ENCODE measurements at places on chromosomes 11 and 22.

GRCh38 chr11:60431251-60431650, 1.9 kb downstream of the MS4A5 start:
- DNase-seq = no peak

- DNase-seq = no peak
These were observed 294.6 kb upstream of the SYN3 start for GRCh38 chr22:33352768-33353167.

- DNase-seq = no peak
These were observed 69.7 kb downstream of the FANCF start for GRCh38 chr11:22555881-22556280.

- DNase-seq = no peak
These were observed 25.3 kb downstream of the DUSP8 start for GRCh38 chr11:1546536-1547466.

GRCh38 chr11:83676056-83676601, 390.0 kb upstream of the CCDC90B start:
- DNase-seq = peak; percentile 64

DNA sequence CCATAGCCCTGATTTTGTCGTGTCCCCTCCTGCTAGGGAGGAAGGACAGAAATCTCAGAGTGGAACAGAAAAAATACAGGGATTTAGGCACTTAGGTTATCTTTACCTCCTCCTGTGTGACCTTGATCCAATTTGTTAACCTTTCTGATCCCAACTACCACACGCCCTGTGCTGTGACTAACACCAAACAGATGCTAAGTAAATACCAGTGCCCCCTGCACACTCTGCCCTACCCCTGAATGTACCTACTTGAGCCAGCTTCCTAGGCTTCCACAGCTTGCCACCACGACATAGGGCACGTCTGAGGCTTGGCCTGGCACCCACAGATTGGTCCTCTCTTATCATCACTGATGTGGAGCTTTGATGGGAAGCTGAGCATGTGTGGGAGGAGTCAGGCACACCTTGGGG, 9.2 kb downstream of the MYO18B start:
- DNase-seq = no peak

GRCh38 chr11:134637091-134638015, 225.3 kb upstream of the B3GAT1 start:
- DNase-seq = peak; percentile 44

DNA sequence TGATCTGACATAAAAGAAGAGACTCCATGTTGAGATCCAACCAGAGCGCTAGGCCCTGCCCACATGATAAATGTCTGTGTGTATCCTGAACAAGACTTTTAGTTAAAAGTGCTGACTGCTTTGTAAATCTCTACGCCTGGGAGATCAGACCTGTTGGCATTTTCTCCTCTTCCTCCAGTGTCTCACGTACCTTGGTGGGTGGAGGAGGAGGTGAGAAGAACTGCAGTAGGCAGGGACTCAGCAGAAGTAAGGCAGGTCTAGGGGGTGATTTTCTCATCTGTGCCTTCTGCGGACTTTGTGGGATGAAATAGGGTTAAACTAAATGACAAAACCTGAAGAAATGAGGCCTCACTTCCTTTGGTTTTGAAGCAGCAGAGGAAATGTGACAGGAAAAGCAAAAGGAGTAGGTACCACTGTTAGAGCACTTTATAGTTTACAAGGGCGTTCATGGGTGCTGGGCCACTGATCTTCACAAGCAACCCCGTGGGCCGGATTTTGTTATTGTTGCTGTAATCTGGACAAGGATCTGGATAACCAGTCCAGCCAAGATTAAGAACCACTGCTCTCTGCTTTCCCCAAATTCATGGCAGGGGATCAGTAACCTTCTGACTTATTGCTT, 36.7 kb upstream of the PLET1 start:
- DNase-seq = no peak
